ENCODE measurements at places on chromosomes 5 and 9.

DNA sequence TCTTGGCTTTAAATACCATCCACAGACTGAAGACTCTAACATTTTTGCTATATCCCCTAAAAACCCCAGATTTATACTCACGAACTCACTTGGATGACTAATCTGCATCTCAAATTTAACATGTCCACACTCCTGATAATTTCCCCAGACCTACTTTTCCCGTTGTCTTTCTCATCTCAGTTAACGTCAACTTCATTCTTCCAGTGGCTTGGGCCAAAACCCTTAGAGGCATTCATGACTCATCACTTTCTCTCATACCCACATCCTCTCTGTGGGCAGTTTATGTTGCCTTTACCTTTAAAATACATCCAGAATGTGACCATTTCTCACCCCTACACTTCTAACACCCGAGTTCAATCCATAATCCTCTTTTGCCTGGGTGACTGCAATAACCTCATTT is 96.7 kb downstream of the EDIL3 start:
- DNase-seq = peak; percentile 79

DNA sequence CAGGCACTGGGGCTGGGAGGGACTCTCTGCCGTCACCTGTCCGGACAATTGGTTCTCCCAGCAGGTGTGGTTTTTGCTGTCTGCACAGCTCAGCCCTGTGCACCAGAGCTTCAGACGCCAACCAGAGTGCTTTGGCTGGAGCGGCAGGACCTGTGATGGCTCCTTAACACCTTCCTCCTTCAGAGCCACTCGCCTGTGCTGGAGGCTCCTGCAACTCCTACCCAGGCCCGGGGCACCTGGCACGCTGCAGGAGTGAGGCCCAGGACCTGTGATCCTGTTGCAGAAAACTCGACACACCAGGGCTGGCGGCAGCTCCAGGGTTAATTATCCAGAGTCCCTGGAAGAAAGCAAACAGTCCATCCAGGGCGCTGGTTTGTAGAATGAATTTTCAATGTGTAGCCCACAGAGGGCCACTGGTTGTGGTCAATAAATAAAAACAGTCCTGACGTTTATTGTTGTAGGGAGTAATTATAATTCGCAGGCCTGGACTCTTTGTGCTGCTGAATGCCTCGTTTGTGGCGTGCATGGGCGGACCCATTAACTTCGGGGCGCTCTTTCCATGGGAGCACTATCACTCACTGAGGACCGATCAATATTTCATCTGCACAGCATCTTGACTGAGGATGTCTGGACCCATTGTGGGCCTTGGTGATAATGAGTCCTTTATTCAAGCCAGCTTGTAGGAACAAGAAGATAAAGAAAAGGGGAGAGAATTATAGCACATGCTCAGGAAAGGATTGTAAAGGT is 339.7 kb upstream of the IRX4 start:
- no peak for DNase-seq

GRCh38 chr5:91224456-91224855 is 158.7 kb downstream of the ARRDC3 start:
- no peak for DNase-seq

GRCh38 chr9:89797937-89798455 is 193.2 kb downstream of the GADD45G start:
- no peak for DNase-seq

GRCh38 chr5:87152886-87153285 is 114.8 kb upstream of the RASA1 start:
- no peak for DNase-seq

GRCh38 chr9:21155501-21155900 is 11.0 kb downstream of the IFNA21 start:
- no peak for DNase-seq

DNA sequence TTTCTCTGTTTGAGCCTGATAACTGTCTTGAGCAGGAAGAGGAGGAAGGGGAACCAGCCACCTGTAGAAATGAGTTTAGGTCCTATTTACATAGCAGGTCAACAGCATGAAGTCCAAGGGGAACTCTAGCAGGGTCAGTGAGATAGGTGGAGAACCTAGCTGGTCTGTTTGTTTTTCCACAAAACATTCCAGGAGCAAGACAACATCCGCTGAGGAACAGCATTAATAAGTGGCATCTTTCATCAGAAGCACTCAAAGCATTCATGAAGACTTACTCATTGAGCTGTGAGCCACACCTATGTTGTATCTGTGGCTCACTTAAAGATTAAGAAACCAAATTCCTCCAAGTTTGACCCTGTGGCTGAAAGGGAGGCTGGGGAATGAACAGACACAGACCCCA is 115.9 kb downstream of the ACTBL2 start:
- no peak for DNase-seq

DNA sequence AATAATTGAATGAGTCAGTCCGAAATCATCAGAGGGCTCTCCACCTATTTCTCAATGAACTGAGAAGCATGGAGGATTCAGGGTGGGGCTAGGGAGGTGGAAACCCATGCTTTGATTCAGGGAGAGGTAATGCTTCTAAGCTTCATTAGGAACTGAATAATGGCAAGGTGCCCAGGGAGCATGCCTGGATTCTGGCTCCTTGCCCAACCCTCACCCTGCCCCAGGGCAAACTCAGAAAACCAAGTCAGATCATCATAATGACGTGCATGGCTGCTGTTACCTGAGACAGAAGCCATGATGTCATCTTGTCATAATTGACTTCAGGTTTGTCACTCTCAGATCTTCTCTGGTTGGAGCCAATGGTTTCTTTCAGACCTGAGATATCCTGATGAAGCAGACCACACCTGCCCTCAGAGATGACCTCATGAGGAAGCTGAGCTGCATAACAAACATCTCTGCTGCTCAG is 199.6 kb downstream of the SYK start:
- no peak for DNase-seq

DNA sequence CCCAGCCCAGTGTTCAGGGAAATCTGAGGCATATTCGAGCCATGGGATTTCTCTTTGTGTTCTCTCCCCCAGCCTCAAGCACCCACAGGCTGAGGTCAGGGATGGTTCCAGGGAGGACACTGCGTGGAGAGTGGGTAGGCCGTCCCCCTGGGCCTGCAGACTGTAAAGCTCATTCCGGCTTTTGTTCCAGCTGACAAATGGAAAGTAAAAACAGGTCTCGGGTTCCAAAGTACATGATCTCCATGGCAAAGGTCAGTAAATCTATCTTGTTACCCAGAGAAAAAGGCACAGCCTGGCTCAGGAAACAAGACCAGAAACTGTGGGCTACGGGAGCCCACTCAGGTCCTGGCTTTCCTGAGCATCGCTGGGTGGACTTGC is 116.2 kb downstream of the ROR2 start:
- no peak for DNase-seq

GRCh38 chr5:105453216-105453807 is 1890.7 kb upstream of the NUDT12 start:
- no peak for DNase-seq

- peak; percentile 20 for DNase-seq
Measured at GRCh38 chr5:11385251-11385900, 518.9 kb downstream of the CTNND2 start.

DNA sequence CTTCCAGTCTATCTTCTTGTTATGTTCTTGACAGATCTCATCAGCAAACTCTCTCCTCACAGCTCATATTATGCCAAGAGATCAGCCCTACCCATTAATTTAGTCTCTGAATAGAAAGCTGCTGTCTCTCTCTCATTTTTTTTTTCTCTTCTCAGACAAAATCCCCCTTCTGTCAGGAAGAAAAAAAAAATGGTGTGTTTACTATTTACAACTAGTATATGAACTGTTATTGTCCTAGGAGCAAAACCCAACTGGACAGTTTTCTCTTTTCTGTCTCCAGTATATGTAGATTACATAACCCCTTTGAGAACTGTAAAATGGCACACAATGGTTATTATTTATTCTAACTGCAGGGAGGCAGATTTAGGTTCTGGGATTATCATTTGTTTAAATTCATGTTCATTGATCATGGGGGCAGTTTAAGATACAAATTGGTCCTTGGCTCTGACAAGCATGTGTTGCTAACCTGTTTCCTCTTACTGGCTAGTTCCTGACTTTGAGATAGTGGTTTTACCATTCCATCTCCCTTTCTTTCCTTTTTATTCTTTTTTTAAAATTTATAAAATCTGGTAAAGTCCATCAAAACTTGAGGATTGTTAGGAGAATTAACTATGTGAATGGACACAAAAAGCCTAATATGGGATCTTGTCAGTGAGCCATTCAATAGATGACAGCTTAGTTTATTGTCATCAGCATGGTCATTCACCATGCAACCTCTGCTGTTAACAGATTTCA is 210.0 kb upstream of the PAPPA start:
- DNase-seq = no peak

- peak; percentile 8 for DNase-seq
Measured at GRCh38 chr5:156824800-156825199, 25.3 kb upstream of the PPP1R2B start.

GRCh38 chr9:112241491-112241890 is 66.4 kb upstream of the SUSD1 start:
- no peak for DNase-seq
